ENCODE measurements at places on chromosomes 2 and 18. TPM values are rescaled to one million over a fixed set of nuclear protein-coding genes. Genes with fewer than 3 reads are reported as not detected.

GRCh38 chr2:47617523-47618271, 165.2 kb upstream of the MSH6 start:
- no peaks in the 10 kb centered on the region for H3K36me3 ChIP-seq
- no peak overlapping the region for H3K4me3 ChIP-seq
- no peak overlapping the region for H3K27ac ChIP-seq
- no peaks in the 10 kb centered on the region for H3K4me1 ChIP-seq
- no peaks in the 10 kb centered on the region for H3K27me3 ChIP-seq
- DNase-seq: no peak

DNA sequence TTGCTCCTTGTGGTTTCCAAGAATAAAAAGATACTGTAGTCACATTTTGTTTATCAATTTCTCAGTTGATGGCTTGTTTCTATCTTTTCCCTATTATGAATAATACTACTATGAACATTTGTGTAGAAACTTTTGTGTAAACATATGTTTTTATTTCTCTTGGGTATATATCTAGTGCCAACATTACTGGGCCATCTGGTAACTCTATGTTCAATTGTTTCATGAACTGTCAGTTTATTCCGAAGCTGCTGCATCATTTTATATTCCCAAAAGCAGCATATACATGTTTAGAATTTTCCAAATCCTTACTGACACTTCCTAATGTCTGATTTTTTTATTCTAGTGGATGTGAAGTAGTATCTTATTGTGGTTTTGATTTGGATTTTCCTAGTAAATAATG, 737.6 kb upstream of the TMEFF2 start:
- no peak overlapping the region for H3K27ac ChIP-seq
- H3K4me1 ChIP-seq: no peaks in the 10 kb centered on the region
- H3K27me3 ChIP-seq: no peaks in the 10 kb centered on the region
- H3K36me3 ChIP-seq: no peaks in the 10 kb centered on the region
- H3K4me3 ChIP-seq: no peak overlapping the region

DNA sequence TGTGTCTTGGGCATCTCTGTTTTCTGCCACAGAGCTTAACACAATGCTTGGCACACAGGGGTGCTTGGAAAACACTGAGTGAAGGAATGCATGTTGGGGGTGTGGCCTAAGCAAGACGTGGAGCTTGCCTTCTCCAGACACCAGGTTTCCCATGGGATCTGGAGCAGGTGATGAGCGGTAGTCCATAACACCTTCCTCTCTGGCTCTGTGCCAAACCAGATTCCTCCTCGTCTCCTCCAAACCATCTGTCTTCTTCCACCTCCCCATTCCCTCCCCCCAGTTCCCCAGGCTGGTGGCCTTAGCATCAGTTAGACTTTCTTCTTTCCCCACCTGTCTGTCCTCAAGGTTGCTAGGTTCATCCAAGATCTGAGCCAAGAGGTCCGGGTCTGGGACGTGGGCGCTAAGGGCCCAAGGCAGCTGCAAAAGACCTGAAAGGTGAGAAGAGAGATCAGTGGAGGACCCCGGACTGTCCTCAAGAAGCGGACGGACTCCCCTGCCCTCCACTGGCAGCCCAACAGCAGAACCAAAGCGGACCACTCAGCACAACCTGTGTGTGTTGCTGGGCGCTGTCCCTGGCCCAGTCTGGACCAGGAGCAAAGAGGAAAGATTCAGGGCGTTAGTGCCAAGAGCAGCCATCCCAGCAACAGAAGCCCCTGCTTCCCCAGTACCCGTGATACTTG, 1.2 kb upstream of the ITM2C start:
- DNase-seq: no peak
- H3K4me3 ChIP-seq: no peak overlapping the region
- H3K36me3 ChIP-seq: no peaks in the 10 kb centered on the region
- peaks cover 17% of the 10 kb centered on the region for H3K4me1 ChIP-seq

DNA sequence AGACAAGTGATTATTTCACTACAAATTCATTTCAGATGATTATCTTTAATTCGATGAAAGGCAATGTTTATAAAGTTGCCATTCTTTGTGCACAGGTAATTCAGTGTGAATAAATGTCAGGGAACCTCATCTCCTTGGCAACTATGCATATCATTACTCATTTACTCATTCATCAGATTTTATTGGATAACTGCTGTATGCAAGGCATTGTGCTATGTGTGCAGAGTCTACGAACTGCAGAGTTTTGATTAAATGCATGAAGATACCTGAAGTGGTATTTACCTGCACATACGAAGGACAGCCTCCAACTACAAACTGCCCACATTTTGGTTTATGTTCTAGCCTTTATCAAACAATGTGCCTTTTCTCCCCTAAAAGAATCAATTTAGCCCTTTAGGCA, 3.5 kb downstream of the RND3 start:
- no peak for DNase-seq
- H3K27ac ChIP-seq: peak overlapping the region; percentile 92
- no peaks in the 10 kb centered on the region for H3K36me3 ChIP-seq
- no peaks in the 10 kb centered on the region for H3K27me3 ChIP-seq

DNA sequence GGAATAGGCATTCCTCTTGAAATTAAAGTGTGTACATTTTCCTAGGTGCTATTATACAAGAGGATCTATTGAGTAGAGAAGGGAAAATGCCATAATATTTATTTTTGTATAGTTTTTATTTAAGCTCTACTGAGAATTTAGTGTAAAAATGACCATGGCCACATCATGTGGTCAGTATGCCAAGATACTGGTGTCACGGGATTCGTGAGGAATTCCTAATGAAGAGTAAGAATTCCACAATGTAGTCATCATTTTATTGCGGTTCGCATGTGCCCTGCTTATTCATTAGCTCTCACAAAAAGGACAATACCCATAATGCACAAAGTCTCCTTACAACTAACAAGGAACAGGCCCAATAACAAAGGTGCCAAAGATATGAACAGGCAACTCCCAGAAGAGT, 39.3 kb upstream of the PARD3B start:
- no peaks in the 10 kb centered on the region for H3K4me1 ChIP-seq
- no peak overlapping the region for H3K4me3 ChIP-seq
- H3K36me3 ChIP-seq: no peaks in the 10 kb centered on the region
- no peaks in the 10 kb centered on the region for H3K27me3 ChIP-seq
- no peak for DNase-seq

GRCh38 chr18:57785751-57786437, 17.2 kb downstream of the ATP8B1 start:
- no peak overlapping the region for H3K4me3 ChIP-seq
- peak; percentile 70 for DNase-seq
- H3K27me3 ChIP-seq: no peaks in the 10 kb centered on the region
- H3K36me3 ChIP-seq: no peaks in the 10 kb centered on the region
- H3K27ac ChIP-seq: peak overlapping the region; percentile 52

The LRRTM4 gene
- total RNA-seq: 0.32 TPM

The PPP1R7 gene
- total RNA-seq: 74.7 TPM

The SERPINB10 gene
- not detected for total RNA-seq

The EPG5 gene
- 16.0 TPM for total RNA-seq

Data from colonic mucosa (tissue), 4 donors.